ENCODE measurements at places on chromosomes 12 and 14.

DNA sequence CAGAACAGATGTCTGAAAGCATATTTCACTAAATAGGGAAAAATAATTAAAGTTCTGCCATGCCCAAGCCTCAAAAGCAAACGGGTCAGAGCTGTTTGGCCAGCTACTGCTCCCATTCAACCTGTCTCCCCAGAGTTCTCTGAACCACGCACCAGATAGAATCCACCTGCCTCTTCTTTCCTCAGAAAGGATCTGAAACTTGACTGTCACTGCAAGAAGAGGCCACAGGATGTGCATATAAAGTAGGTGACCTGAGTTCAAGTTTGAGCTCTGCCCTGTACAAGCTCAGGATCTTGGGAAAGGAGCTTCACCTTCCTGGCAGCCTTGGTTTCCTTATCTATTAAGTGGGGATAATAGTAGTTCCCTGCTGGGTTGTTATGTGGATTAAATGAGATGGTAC lies 91.8 kb downstream of the NUAK1 start:
- no peak for DNase-seq

DNA sequence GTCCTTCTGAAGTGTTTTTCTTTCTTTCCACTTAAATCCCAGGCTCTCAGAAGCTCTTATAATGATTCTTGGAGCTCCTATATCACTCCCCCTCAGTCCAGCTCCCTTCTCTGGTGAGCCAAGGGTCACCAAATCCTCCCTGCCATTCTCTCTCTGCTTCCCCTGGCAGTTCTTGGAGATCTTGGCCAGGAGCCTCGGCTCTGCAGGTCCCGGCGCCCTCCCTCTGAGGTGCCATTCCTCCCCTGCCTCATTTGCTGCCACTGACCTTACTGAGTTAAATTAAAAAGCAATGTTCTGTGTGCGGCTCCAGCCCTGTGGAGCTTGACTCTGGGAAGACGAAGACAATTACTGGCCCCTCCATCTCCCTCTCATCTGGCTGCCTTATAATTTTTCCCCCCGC lies 7.0 kb downstream of the CISTR start:
- DNase-seq = no peak

DNA sequence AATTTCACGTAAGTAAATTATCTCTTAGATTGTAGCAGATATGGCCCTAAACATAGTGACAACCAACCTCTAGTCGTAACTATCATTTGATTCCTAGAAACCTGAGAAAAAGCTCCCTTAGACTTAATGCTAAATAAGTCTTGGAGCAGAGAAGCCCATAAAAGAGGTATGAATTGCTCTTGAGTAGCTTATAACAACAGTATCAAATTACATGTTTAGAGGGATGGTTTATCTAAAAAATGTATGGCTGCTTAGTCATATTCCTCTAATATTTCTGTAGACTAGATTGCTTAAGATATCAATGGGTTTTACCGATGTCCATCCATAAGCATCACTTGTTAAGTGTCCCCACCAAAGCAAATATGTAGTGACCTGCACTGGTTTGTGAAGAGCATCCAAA lies 259.7 kb downstream of the NELL2 start:
- no peak for DNase-seq

DNA sequence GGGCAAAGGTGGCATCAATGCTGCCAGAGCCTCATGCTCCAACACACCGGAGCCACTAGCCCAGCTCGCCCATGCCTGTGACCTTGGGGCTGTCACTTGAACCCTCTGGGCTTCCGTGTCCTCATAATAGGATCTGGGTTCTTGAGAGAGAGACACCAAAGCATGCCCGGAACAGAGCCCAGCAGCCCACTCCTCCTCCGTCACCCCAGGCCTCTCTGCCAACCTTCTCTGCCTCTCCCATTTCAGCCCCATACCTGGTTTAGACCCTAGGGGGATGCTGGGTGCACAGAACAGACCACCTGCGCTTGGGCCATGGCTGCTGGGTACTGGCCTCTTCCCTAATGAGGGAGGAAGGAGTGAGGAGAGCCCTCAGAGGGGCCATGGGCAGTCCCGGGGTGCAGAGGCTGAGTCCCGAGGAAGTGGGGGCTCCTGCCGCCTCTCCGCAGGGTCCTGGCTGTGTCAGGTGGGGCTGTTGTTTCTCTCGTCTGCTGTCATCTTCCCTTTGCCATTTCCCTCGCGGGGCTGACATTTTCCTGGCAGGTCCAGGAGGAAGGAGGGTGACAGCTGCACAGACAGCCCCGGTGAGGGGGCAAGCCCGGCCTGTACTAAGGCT lies 172.4 kb upstream of the RTL1 start:
- DNase-seq = no peak

DNA sequence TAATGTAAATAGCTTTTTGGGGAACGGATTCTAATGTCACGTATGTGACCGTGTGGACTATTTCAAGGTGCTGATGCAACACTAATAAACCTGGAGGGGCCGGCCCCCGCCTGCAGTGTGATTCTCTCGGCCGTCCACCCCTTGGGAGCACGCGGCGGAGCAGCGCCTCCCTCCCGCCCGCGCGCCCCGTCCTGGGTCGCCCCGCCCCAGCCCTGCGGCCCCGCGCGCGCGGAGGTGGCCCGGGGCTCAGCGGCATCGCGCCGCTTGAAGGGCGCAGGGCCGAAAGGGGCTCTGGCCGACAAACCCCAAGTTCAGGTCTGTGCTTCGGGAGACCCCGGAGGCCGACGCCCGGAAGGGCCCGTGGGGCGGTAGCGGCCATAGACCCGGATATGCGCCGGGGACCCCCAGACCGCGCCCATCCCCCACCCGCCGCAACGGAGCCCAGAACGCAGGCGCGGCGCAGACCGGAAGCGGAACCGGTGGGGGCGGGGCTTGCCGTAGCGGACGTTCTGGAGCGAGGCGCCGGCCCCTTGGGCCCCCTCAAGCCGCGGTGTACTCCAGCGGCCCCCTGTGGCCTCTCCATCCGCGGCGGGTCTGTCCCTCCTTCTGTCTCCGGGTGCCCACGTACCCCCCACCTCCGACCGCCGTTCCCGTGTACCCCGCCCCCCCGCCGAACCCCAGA lies at the start of gene TEX22:
Gene TEX22 (plus strand): TSS at position 495 of the 682 bp plus-strand sequence. CDS start 803 bp downstream, outside the sequence.
- DNase-seq = peak; percentile 75

DNA sequence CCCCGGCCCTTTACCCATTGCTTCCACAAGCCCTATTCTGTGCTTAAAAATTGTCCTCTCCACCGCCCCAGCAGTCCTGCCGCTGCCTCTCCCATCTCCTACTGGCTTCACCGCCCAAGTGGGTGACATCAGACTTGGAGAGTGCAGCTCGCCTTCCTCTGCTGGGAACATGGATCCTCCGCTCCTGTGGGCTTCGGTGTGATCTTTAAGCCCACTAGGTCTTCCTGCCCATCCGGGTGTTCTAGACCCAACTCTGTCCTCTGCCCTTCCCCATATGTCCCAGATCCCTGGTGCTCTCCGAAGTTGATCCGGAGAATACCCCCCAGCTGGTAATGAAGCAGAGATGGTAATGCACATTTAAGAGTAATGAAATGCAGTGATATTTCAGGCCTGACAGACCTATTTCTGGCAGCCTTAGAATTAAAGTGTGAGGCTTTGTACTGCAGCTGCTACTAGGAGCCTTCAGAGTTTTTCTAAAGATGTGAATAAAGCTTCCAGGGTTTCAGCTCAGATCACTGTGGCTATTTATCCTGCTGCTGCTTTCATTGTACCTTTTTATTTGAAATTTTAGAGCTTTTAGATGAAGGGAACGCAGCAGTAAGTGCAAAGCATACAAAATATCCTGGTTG lies 22.9 kb upstream of the CTDSP2 start:
- DNase-seq = no peak

- no peak for DNase-seq
Observed at GRCh38 chr12:130104571-130105106, 57.6 kb upstream of the FZD10 start.

DNA sequence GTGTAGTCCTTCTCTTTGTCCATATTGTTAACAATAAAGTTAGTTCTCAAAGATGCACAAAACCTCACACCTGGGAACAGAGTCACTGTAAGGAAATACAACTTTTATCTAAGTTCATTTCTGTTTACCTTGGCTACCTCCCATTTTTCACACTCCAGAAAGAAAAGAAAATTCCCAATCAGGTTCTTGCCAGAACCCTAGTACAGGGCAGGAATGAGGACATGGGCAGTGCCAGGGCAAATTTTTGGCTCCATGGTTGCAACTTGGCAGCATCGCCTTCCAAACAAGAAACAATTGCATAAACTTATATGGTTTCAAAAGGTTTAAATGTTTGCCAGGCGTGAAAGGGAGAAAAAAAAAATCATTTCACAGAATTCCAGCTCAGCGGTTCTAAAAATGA lies 296.3 kb upstream of the PRKD1 start:
- DNase-seq = no peak
